NCI-H187 treated with DMSO at 0.1 percent for 48 hours (cell line): ENCODE measurements at places on chromosomes 7 and 10.

GRCh38 chr7:69825113-69825972 lies 227.1 kb downstream of the AUTS2 start:
- no peak for DNase-seq

- no peak for DNase-seq
These were observed 338.6 kb downstream of the CNTNAP2 start for GRCh38 chr7:146455091-146455655.

- DNase-seq, result no peak
These were observed 24.3 kb downstream of the SLC25A28 start for GRCh38 chr10:99595770-99596465.

DNA sequence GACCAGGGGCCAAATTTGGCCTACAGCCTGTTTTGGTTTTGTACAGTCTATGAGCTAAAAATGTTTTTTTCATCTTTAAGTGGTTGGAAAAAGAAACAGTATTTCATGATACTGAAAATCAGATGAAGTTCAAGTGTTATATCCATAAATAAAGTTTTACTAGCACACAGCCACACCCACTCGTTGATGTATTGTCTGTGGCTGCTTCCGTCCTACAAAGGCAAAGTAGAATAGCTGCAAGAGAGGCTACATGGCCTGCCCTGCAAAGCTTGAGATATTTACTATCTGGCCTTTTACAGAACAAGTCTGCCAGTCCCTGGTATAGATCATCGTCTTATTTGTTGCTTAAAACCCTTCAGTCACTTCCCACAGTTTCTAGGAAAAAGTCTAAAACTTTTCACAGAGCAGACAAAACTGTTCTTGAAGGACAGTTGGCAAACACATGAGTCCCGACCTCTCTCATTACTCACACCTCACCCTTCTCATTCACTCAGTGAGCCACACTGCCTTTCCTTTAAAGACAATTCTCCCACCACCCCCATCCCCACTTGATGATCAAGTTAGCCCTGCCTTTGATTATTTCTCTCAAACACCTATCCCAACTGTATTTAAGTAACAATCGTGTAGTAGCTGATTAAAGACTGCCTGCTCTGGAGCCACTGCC lies 9.9 kb downstream of the RHEB start:
- DNase-seq, result no peak

DNA sequence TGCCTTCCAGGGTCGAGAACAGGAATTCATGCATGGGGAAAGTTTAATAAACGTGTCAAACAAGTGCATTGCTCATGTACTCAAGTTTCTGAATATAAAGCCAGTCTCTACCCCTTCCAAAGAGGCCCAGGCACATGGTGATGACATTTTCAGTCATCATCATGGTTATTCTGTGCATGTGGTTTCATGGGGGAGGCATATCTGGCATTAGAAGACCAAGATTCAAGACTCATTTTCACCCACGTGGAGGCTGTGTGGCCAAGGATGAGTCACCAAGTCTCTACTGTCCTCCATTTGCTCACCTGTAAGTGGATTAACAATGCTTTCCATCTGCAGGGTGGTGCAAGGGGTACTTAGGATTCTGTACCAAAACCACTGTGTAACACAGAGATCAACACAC lies 34.0 kb upstream of the CNPY1 start:
- no peak for DNase-seq

GRCh38 chr7:84975586-84976185 lies 211.2 kb downstream of the SEMA3D start:
- DNase-seq, result no peak

- no peak for DNase-seq
These were observed 20.3 kb downstream of the CALHM2 start for GRCh38 chr10:103431902-103432301.

GRCh38 chr10:1048349-1048731 lies 579 bp downstream of the IDI1 start:
- DNase-seq, result no peak

DNA sequence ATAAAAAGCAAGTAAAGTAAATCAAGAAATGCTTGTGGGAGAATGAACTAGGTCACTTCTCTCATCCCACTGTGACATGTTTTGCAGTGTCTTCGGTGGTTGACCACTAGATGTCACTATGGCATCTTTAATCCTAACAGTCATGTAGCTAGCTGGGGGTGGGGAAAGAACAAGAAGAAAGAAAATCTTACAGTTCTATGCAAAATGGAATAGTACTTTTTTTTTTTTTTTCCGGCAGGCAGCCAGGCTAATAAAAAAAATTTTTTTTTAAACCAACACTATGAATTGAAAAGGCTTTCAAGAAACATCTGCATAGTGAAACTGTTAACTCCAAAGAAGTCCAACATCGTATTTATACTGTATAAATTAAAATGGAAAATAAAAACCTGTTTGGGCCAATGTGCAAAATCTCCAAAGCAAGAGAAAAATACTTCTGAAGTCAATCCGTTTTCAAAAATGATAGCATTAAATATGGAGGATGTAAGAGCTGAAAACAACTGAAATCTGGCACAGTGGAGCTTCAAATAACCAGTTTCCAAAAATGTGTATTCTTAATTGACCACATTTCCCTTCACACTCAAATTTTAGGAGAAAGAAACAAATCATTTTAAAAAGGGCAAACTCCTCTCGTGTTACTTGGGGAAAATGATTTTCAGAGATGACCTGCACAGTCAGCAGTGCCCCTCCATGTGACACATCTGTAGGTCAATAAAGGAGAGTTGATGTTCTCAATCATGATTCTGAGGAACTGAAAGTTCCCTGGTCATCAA lies 38.5 kb downstream of the CDK1 start:
- no peak for DNase-seq

- DNase-seq, result no peak
These were observed 7.9 kb upstream of the C10orf120 start for GRCh38 chr10:122707535-122707934.

- DNase-seq, result no peak
These were observed 74.1 kb downstream of the VIPR2 start for GRCh38 chr7:159070431-159071148.

DNA sequence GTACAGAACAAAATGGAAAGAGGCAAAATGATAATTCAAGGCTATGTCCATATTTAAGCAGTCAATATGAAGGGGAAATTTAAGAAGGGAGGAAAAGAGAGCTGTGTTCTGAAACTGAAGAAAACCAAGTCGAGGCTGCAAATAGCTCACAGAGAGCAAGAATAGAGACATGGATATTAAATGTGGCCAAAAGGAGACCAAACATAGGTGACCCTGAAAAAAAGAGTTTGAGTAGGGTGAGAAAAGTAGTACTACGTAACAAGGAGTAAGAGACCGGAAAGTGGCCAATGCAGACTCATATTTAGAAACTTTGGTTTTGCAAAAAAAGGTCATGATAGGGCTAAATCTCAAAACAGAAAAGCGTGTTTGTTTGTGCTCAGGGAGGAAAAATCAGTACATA lies 84.6 kb downstream of the GNAT3 start:
- no peak for DNase-seq

DNA sequence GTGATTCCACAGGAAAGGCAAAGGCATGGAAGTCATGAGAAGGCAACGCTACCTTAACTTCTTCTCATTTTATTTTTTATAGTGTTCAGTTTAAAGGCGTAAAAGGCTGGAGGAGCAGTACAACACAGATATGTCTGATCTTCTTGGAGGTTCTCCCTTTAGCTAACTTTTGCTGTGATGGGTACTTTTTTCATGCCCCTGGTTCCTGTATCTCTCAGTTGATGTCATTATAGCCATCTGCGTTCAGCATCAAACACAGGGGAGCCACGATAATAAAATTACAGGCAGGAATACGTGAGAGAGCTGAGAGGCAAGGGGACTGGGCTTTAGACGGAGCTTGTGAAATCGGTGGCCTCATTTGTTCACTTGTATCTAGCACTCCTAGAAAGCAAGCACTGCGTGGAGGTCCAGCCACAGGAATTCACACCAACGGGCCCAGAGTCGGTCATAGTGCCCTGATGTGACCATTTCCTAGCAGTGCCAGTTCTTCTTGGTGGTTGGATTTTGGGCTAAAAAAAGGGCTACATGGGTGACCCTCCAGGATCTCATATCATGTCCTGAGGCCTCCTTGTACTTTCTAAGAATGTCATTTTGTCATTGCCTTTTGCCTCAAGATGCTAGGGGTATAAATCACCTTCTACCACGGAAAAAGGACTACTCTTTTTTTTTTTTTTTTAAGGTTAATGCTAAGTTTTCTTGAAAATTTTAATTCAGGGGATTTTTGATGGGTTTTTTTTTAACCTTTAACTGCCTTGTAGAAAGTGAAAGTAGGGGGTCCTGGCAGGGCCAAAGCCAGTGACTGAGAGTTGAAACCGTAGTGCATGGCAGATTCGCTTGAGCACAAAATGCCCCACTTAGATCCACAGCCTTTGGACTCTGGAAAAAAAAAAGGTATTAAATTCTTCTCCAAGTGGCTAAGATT lies 191.5 kb downstream of the CELF2 start:
- no peak for DNase-seq

DNA sequence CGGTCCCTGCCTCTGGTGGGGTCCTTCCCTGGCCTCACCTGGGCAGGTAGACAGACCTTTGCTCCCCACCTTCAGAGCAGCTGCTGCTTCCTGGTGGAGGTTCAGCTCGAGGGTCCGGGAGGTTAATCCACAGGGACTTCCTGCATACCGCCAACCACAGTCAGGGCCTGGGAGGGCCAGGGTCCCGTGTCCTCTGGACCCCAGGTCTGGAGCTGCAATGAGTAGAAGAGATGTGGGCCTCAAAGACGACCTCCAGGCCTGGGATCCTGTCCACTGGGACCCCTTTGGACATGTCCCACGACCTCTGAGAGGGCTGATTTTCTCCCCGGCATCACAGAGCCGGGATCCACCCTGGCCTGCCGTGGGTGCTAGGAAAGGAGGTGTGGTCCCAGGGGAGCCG lies 223.3 kb upstream of the TCERG1L start:
- no peak for DNase-seq

GRCh38 chr7:148264933-148265557 lies 325.5 kb upstream of the C7orf33 start:
- DNase-seq, result no peak

DNA sequence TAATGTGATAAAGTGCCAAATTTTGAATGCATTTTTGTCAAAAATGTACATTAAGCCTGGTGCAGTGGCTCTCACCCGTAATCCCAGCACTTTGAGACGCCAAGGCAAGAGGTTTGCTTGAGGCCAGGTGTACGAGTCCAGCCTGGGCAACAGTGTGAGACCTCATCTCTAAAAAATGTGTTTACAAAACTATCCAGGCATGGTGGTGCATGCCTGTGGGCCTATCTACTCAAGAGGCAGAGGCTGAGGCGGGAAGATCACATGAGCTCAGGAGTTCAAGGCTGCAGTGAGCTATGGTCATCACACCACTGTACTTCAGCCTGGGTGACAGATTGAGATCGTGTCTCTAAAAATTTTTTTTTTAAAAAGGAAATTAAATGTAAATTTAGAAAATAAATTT lies 18.5 kb upstream of the MGMT start:
- DNase-seq, result no peak

DNA sequence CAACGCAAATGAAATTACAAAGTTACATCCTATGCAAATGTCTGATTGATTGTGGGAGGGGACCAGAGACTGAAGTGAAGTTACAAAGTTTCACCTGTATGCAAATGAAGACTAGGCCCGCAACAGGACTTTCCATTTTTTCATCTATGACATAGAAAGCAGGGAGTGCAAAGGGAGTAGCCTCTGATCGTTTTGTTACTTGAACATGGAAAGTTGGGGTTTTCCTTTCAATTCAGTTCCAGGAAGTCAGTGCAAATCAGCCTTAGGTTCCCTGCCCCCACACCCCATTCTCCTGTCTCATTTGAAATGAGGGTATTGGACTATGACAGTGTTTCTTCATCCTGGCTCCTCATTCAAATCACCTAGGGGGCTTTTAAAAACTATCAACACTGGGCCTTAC lies 96.9 kb upstream of the HABP2 start:
- DNase-seq, result no peak

- DNase-seq, result no peak
These were observed 26.1 kb downstream of the INPP5A start for GRCh38 chr10:132563485-132564248.

DNA sequence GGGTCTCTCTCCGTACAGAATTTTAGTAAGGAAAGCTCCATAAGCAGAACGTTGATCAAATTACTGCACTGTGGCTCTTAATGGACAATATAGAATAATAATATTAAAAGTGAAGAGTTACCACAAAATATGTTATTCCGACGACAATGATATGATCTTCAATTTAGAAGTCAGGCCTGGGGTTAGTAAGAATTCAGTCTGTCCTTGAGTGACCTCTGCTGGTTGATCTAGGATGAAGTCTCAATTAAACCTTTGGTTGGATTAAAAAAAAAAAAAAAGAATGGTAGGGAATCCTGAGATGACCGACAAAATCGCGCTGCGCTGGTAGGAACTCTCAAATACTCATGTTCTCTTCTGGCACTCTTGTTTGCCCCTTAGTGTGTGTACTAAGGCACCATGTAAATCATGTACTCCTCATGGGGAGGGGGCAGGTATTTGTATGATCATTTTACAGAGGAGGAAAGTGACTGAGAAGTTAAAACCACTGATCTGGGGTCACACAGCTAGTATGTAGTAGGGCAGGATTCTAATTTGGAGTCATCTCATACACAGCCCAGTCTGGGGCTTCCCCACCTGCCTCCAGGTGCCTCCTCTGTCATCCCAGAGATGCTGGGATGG lies 161.3 kb upstream of the NPVF start:
- DNase-seq, result peak; percentile 6

- DNase-seq, result no peak
These were observed 18.5 kb upstream of the CHCHD1 start for GRCh38 chr10:73763343-73763742.

DNA sequence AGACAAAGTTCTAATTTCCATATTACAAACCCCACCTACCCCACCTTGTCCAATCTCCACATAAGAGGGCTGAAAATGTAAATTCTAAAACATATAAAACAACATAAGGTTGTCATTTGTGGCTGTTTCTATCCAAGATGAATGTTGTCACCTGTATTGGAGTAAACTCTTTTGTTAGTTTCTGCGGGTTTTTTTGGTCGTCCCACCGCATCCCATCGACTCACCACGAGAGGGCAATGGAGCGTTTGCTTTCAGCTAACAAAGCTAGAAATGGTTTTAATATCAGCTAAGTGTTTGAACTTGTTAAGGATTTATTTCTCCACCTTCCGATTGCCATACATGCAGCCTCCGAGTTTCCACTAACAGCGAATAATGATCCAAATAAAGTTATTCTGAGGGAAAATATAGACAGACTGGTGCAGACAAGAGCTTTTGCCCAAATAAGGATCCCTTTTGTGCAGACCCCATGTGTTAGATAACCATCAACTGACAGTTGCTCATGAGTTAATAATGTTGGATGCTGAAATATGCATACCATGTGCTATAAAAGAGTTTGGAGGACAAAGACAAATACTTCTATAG lies 137.2 kb downstream of the ARID5B start:
- DNase-seq, result no peak

DNA sequence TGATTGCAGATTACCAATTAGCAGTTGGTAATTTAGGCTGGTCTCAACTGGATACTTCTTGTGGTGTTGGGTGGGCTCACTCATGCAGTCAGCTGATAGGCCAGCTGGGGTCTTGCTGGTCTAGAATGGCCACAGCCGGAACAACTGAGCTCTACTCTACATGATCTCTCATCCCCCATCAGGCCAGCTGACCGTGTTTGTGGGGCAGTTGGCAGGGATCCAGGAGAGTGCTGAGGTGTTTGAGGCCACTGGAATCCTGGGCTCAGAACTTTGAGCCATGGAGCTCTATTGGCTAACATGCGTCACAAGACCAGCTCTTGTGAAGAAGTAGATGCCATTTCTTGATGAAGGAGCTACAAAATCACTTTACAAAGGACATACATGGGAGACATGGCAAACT lies 242.4 kb downstream of the GFRA1 start:
- no peak for DNase-seq
